Substantia nigra (tissue), 51 donors: ENCODE measurements at places on chromosomes 1 and 21.

DNA sequence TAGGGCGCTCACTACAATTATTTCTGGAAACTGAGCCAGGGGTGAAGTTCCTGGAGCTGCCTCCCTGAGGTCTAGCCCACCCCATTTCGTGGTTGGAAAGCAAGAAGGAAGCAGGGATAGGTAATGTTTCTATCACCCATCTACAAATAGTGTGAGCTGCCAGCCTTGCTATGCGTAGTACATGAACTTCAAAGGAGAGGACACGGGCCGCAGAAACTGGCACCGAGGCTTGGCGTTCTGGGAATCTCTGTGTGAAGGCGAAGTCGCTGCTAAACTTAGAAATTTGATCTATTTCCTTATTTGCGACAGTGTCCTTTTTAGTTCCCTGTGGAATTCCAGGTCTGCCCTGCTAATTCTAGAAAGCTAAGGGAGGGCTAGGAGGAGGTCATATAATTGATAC is 49.6 kb upstream of the NTPCR start:
- no peak for DNase-seq

DNA sequence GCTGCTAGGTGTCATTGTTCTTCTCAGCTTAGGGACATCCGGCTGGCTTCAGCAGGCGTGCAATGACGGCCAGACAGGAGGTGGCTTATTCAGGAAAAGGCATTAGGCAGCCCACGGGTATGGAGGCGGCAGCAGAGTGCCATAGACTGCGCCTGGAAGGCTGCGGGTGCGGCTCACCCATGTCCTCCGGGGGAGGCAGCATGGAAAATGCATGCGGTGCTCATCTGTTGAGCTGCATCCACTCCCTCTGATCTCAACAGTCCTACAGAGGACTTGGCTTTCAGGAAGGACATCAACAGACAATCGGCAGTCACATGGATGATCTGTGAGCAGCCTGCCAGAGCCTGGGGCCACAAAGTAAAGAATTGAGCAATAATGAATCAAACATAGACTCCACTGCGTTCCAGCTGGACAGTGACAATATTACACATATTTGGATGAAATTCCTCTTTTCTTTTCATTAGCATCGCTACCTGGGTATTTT is 42.9 kb downstream of the UMODL1 start:
- DNase-seq, result no peak

DNA sequence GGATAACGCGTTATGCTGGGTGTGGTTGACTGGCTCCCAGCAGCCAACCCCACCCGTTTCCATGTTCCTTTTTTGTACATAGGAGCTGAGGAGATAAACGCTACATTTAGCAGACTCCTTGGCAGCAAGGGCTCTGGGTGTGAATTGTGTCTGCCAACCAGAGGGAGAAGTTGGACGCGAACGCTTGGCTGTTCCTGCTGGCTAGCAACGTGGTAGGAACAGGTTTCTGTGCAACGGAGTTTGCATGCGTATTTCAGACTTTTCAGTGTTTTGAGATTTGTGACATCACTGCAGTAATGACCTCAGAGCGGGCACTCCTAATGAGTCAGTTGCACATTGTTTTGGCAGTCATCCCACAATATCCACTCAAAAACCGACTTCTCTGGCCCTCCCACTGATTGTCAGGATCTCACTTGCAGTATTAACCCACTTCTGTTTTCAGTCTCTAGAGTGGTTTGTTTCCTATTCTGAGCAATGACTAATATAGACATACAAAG is 98.7 kb upstream of the RGS1 start:
- no peak for DNase-seq

- no peak for DNase-seq
Measured at GRCh38 chr1:84996846-84997666, at the start of gene MCOLN2. Gene MCOLN2, minus strand, starts transcription at chr1:84997113. Its CDS starts 241 bp downstream, at chr1:84996872.

GRCh38 chr1:157540852-157541251 is 11.5 kb downstream of the FCRL5 start:
- DNase-seq, result no peak

DNA sequence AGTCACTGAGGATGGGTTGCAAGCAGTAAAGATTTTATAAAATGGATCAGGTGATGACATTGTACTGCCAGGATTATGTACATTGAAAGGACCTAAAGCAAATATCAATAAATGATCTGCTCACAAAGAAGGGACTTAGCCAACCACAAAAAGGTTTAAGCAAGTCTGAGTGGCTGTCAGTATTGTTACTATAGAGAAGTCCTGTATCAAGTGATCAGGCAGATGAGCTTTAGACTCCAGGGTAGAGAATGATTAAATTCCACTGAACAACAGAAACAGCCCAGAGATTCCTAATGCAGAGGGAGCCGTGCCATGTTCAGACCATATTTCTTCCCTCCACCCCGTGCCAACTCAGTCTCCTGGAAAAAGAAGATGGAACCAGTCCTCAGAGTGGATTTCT is 138.9 kb downstream of the SETD4 start:
- DNase-seq, result no peak

GRCh38 chr1:226656601-226657277 is 82.3 kb downstream of the ITPKB start:
- DNase-seq, result no peak

DNA sequence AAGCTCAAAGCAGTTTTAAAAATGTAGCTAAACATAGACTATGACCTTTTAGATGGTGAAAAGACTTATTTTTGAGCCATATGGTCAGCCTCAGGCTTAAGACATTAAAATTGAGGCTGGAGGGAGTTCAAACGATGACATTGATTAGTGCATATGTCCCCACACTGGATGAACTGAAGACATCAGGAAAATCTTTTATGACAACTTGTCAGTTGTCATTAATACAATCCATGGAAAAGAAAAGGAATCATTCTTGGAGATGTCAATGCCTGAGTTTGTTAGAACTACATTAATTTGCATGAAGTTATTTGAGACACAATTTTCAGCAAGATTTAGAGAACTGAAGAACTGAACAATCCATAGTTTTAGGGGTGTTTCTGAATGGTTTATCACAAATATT is 349.9 kb downstream of the COL11A1 start:
- no peak for DNase-seq

DNA sequence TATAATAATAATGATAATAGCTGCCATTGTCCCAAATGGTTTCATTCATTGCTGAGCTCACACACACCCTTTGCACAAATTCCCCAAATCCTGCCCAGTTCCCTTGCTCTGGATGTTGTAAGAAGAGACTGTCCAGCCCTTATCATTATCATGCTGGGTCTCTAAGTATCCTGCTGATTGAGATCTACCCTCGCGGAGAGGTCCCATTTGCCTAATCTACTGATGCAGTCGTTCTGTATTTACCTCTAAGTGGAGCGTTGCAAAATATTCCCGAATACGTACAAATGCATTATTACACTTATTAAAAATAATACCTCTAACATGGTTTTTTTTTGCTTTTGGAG is 51.2 kb downstream of the TNFRSF8 start:
- DNase-seq, result no peak

GRCh38 chr1:186735463-186735862 is 55.2 kb upstream of the PTGS2 start:
- no peak for DNase-seq

DNA sequence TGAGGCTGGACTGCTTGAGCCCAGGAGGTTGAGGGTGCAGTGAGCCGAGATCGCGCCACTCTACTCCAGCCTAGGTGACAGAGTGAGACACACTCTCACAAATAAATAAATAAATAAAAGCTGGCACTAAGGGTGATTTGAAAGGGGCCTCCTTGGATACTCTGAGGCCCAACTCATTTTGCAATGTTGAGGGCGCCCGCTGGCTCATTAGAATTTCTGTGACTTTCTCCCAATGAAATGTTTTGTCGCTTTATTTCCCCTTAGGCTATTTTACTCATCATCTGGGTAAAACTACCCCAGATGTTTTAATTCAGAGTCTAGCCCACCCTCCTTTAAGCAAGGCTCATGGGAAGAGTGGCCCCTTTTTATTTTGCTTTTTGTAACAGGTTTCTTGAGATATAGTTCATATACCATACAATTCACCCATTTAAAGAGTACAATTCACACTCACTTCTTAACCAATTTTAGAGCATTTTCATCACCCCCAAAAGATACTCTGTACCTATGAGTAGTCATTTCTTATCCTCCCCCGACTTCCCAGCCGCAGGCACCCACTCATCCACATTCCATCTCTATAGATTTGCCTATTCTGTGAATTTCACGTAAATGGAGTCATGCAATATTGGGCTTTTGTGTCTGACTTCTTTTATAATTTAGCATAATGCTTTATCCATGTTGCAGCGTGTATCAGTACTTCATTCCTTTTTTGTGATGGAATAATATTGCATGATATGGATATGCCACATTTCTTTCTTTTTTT is 259.1 kb downstream of the KAZN start:
- DNase-seq, result no peak

GRCh38 chr1:36239941-36240637 is 15.8 kb downstream of the THRAP3 start:
- no peak for DNase-seq

- DNase-seq, result no peak
Measured at GRCh38 chr1:244096691-244097090, 45.6 kb downstream of the ZBTB18 start.

DNA sequence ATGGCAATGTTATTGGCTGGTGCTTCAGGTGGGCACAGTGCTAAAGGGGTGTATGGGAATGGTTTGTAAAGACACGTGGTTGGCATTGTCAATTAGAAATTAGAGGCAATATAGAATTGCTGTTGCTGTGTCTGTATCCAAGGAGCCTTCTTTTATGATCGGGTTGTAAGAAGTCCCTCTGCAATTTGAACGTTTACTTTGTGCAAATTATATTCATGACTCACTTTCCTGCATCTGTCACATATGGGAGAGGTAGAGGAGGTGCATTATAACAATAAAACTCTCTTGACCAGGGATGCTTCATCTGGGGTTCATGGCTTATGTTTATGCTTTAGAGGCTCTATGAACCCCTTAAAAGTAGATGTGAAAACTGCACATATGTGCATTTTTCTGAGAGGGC is 130.4 kb upstream of the DNAH14 start:
- no peak for DNase-seq

- no peak for DNase-seq
Measured at GRCh38 chr1:70916034-70916427, 131.6 kb downstream of the PTGER3 start.

GRCh38 chr1:45974541-45975269 is 157.7 kb downstream of the PIK3R3 start:
- no peak for DNase-seq

DNA sequence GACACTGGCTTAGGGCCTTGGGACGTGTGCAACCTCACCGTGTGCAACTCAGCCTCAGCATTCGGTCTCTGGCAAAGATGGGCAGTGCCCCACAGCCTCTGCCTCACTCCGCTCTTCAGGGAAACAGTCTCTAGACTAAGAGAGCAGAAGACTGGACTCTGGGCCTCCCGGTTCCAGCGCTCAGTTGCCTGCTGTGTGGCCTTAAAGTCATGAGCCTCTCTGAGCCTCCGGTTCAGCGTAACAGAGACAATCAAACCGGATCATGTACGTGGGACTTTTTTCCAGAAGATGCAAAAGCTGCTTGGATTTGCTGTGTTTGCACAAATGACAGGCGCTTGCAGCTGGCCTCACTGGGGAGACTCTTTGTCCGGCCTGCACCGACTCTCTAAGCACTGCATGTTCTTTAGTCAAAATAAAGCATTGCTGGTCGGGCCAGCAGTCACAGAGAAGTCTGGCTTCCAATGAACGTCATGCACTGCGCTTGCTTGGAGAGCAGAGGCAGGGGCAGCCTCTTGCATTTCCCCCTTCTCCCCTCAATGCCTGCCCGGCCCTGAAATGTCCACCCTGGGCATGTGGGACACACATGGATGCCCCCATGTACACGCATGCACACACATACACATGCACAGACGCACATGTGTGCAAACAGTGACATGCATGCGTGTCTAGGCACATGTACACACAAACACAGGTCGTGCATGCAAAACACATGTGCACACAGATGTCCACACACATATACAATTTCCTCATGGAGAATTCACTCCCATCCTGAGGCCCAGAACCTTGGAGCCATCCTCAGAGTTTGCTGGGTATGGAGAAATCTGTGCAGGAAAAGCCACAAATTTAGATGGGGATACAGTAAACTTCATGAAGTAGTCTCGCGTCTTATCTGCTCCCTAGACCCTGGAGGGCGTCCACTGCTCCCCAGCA is 152.4 kb downstream of the PRDM16 start:
- DNase-seq, result peak; percentile 47

- no peak for DNase-seq
Measured at GRCh38 chr1:242847390-242847993, 323.0 kb upstream of the PLD5 start.

GRCh38 chr1:95308276-95309030 is 74.4 kb downstream of the RWDD3 start:
- DNase-seq, result no peak

DNA sequence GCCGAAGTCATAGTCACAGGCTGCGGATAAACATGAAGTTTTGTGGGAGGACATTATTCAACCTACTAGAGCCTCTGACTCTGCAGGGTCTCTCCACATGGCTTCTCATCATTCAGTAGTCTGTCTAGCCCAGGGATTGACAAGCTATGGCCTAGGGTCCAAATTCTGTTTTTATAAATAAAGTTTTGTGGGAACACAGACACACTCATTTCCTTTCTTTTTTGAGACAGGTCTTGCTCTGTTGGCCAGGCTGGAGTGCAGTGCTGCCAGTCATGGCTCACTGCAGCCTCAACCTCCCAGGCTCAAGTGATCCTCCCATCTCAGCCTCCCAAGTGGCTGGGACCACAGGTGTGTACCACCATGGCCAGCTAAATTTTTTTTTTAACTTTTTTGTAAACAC is 8.1 kb upstream of the ENO1 start:
- DNase-seq, result no peak

GRCh38 chr1:215243345-215244054 is 161.0 kb downstream of the KCNK2 start:
- no peak for DNase-seq

- DNase-seq, result no peak
Measured at GRCh38 chr21:45097827-45098387, 23.5 kb downstream of the ADARB1 start.

DNA sequence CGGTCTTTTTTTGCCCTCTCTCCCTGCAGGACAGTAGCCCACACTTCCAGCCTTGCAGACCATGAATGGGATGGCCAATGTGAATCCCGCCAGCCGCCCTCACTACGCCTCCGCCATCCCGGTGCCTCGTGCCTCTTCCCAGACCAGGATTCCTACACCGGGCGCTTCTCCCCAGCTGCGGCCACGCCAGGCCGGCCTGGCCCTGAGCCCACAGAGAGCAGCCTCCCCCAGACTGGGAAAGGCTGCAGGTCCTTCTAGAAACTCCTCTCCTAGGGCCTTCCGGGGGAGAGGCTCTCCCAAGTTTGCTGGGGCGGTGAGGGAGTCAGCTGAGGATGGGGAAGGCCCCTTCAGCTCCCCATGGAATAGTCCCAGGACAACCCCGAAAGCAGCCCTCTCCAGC is 83.9 kb downstream of the NAV1 start:
- DNase-seq, result no peak
